Stimulated activated CD8-positive, alpha-beta memory T cell treated with anti-CD3 and anti-CD28 coated beads, Interleukin-15, amount 100 ng/mL, for 24 hours (primary cell): ENCODE measurements at places on chromosomes 7 and 10.

- DNase-seq: no peak
Measured at GRCh38 chr7:124672011-124672410, 93.6 kb downstream of the GPR37 start.

- DNase-seq: no peak
Measured at GRCh38 chr10:3755440-3756359, 29.3 kb downstream of the KLF6 start.

DNA sequence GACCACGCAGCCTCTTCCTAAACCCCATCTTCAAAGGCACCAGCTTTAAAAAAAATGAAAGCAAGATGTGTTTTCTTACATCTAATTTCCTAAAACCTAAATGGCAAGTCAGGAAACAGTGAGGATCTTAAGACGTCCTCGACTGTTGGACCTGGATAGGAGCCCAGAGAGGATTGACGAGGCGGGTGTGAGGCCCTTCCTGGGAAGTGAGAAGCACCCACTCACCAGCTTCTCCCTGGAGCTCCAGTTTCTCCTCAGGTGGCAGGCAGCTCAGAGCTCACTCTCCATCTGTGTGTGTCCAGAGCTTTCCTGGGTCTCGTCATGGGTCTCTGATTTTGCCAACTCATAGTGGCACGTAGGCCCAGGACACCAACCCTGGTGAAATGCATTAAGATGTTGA, 614.0 kb upstream of the AUTS2 start:
- DNase-seq: no peak

DNA sequence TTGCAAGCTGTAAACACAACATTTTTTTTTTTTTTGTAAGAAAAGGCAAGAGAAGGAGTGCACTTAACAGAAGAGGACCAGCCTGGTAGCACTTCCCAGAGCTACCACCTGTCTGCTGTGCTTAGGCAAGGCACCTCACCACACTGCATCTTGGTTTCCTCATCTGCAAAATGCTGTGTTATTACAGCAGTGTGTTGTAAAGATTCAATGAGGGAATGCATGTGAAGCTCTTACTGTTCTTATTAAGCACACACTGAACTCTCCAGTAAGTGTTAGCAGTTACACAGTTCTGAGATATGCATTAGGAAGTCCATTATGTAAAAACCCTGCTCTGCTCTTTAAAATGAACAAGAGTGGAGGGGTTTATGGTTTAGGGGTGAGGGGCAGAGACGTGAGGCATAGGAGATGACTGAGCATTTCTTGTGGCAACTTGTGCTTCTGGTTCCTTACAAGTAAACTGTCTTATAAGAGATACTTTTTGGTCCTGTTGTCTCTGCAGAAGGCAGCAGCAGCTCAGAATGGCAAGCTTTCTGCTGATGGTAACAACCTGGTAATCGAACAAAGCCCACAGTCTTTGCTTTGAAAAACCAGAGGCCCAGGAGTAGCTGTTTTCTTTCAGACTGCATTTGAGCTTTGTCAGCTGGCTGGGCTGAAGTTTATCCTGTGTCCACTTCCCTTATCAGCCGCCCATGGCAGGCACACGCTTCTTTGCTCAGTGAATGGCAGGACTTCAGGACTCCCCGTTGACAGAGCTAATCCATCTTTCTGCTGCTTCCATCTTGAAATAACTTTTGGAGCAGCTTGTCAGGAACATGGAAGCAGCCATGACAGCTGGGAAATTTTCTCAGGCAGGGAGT, 98.8 kb upstream of the BMPER start:
- DNase-seq: no peak

DNA sequence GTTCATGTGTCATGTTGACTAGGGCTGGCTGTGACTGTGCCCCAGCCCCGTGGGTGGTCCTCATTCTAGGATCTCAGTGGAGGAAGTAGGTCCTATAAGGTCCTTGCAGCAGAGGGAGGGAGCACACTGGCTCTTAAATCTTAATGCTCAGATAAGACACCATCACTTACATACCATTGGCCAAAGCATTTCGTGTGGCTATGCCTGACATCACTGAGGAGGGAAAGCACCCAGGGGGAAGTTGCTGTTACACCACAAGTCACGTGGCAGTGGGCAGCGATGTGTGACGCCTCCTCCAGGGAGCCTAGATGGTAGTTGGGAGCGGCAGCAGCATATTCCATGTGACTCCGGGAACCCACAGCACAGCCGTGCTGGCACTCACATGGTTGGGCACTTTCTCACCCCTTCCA, 224.7 kb upstream of the SH2B2 start:
- no peak for DNase-seq

- DNase-seq: no peak
Measured at GRCh38 chr7:34850681-34851080, 186.6 kb downstream of the DPY19L1 start.

- no peak for DNase-seq
Measured at GRCh38 chr7:158617737-158618128, 30.1 kb upstream of the PTPRN2 start.

GRCh38 chr10:10353326-10353868, 664.3 kb upstream of the CELF2 start:
- no peak for DNase-seq

DNA sequence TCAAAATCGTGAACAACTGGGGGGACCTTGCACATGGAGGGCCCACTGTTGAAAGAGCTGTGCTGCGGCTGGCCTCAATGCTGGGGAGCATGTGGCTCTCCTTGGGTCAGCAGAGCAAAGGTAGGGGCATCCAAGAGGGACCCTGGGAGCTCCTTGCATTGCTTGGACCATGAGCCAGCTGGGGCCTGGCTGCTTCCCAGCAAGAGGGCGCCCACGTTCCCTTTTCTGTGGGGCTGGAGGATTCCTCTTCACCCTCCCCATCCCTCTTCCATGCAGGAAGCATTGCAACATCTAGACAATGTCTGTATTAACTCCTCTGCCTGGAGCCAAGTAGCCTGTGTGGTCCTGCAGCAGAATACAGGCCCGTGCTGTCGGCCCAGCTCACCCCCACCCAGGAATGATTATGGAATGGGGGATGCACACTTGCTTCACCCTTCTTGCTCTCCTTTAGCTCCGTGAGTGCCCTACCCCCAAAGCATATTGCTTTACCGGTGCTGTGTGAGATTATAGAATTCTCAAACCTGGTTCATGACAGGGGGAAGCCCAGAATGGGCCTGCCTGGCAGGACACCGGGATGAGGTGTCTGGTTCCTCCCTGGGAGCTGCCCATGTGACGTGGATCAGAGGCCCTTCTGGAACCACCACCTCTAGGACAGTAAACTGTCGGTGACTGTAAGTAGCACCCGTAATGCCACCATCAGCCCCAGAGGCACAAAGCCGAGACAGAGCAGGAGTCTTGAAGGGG, 61.9 kb downstream of the SYPL1 start:
- DNase-seq: no peak

GRCh38 chr7:30682212-30683083, at the start of gene CRHR2:
CRHR2 (minus strand) TSS chr7:30682456; CDS start chr7:30682280, 176 bp downstream.
- no peak for DNase-seq

- no peak for DNase-seq
Measured at GRCh38 chr10:8230902-8231301, 176.4 kb downstream of the GATA3 start.

DNA sequence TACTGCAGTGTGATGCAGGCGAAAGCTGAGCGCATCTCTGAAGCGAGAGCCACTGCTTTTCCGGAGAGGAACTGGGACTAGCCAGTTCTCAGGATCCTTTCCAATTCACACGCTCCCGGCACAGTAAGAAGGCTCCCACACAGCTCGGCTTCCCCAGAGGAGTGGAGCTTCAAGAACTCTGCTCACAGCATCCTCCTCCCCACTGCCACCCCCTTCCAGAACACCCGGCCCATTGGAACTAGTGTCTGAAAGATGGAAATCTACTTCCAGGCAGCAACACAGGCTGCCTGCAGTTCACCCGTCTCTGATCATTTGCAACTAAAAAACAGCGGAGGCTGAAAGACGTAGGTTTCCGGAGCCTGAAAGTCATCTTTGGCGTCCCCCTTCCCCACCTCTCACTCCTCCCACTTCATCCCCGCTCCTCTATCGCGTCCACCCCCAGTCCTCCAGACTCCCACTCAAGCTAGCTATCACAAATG, at the start of gene DGKB:
TSS of gene DGKB (minus strand) at position 163 of the 479 bp plus-strand sequence.
- DNase-seq: no peak

DNA sequence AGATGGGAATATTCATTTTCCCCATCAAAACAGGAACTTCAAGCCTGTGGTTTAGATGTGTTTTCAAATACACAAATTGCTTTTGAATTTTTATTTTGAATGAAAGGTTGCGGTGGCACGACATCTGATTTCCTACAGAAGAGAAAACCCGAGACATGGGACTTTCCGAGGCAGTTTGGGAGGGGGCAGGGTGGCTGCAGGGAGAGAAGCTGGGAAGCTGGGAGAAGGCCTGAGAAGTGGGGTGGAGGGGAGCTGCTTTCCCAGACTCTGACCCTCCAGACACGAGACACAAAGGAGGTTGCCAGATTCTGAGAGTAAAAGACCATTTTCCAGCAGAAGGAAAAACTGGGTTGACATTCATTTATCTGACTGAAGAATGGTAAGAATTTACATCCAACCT, 19.6 kb downstream of the TMEM176A start:
- no peak for DNase-seq

- no peak for DNase-seq
Measured at GRCh38 chr10:27736396-27736795, 9.2 kb downstream of the MKX start.

- no peak for DNase-seq
Measured at GRCh38 chr7:108570146-108570755, 577 bp downstream of the DNAJB9 start.

DNA sequence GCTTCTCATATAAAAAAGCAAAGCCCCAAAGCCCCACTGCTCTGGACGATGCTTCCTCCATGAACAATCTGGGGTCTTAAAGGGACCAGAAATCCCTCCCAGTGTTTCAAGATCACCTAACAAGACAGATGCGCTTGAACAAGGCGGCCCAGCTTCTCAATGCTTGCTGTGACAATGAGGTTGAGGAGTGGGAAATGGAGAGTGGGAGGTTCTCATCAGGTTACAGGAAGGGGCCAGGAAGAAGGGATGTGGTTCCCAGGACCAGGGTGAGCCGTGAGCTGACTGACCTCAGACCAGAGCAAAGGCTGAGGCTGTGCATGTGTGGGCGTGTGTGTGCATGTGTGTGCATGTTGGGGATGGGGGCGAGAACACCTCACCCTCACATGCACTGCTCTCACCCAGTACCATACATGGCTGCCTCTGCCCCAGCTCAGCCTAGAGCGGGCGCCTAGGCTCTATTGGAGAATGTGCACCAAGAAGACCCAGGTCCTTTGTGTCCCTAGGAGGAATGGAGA, 220.8 kb upstream of the GPR26 start:
- no peak for DNase-seq

GRCh38 chr7:102125127-102125596, 161.5 kb upstream of the SH2B2 start:
- DNase-seq: no peak

DNA sequence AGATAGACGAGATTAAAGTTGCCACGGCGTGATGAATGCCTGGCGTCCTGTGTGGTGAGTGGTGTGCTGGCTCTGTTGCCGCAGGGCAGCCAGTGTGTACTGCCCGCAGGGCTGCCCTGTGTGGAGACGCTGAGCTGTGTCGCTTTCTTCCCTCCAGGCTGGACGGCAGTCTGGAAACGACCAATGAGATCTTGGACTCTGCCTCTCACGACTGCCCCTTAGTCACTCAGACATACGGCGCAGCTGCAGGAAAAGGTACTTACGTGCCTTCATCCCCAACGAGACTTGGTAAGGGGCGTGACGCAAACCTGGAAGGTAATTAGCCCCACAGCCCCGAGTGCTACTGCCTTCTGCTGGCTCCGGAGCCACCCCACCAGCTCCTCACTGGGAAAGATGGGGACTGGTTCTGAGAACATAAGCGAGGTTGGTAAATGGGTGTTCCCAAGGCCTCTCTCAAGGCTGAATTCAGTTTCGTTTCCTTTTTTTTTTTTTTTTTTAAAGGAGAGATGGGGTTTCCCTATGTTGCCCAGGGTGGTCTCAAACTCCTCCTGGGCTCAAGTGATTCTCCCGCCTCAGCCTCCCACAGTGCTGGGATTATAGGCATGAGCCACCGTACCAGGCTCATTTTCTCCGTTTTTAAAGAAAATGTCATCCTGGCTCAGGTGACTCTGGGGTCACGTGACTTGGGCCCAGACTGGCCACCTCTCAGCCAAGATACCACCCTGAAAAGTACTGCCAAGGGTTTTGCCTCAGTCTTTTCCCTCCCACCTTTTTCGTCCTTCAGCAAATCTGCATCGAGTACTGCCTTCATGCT, 39.6 kb downstream of the WIPI2 start:
- no peak for DNase-seq

DNA sequence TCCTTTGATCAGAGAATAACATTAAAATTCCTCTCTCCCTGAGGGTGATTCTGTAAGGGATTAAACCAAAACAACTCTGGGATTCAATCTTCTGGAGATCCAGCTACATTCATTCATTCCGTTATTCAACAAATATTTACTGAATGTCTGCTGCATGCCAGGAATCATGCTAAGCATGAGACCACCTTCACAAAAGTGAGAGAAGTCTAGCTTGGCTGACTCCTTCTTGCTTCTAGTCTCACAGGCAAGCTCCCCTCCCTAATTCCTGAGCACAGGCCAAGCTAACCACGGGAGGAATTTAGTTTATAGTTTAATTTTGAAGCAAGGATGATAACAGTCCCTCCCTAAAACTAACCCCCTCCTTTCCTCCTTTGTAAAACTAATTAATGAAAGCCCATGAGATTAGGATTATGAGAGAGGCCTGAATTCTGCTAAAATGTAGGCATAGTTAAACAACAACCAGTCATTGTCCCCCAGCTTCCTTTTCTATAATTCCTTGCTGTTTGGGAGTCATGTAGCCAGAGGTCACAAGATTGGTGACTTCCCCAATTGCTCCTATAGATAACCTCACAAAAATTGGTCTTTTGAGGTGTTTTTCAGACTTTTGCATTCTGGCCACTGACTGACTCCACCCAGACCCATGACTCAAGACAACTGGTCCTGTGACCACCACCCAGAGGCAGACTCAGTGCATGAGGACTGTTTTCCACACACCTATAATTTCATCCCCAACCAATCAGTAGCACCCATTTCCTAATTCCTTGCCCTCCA, 113.5 kb downstream of the ITGB8 start:
- no peak for DNase-seq
